ENCODE measurements at places on chromosomes 6 and 20.

DNA sequence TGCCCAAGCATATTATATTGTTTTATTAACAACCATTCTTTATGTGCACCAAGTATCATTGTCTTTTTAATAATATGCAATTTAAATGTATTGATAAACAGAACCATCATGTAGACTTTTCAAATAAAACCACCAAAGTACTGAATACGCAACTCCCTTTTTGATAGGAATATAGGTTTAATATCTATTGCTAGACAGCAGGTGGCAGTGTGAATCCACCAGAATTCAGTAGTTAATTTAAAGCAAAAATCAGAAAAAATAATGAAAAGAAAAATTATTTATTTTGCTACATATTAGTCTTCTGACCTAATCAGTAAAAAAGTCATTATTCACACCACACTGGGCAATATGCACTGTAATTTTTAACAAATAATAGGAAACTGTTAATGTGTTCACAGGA lies 143.7 kb downstream of the KLHL32 start:
- H3K27ac ChIP-seq: no peak overlapping the region
- no peaks in the 10 kb centered on the region for H3K36me3 ChIP-seq
- peak; percentile 22 for DNase-seq

DNA sequence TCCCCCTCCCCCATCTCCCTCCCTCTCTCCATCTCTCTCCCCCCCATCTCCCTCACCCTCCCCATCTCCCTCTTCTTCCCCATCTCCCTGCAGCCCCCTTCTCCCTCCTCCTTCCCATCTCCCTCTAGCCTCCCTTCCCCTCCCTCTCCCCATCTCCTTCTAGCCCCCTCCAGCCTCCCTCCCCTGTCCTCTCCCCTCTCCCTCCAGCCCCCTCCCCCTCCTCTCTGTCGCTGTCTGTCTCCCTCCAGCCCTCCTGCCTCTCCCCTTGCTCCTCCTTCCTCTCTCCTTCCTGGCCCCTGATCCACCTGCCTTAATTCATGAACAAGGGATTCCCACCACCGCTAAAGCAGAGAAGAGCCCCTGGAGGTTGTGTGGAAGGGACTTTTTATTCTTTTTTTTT lies 26.9 kb upstream of the CHMP4B start:
- no peak for DNase-seq
- H3K27ac ChIP-seq: no peak overlapping the region
- peaks cover 4% of the 10 kb centered on the region for H3K27me3 ChIP-seq
- H3K4me3 ChIP-seq: no peak overlapping the region
- H3K4me1 ChIP-seq: peaks cover 21% of the 10 kb centered on the region

DNA sequence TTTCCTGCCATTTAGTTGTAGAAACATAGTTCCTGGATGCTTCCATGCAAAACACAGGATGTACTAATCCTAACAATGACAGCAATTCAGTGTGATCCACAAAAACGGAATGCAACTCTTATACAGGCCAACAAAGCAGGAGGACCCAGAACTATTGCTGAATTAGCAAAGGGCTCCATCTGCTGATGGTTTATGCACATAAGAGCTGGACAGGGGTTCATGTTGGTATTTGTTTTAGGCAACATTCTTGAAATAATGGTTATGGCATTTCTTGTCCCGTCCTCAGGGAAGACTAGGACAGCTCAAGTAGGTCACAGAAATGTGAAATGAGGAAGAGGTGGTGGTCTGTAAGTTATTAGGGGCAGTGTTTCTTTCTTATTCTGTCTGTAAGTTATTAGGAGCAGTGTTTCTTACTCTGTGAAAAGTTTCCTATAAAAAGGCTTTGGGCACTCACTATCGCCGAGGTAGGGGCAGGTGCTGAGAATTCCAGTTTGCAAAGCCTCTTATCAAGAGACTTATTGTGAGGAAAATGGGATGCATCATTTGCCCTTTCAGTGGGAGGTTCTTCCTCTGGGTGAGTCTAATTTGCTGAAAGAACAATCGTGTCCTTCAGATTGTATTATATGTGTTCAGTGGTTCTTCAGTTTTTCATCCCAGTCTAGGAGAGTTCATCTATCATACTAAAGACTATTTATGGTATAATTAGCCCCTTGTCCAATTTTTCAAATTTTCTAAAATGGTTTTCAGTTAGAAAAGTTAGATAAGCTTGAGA lies 171.1 kb downstream of the MCHR2 start:
- H3K36me3 ChIP-seq: no peaks in the 10 kb centered on the region
- H3K4me3 ChIP-seq: peak overlapping the region; percentile 79
- H3K27ac ChIP-seq: no peak overlapping the region
- H3K27me3 ChIP-seq: peaks cover 10% of the 10 kb centered on the region

DNA sequence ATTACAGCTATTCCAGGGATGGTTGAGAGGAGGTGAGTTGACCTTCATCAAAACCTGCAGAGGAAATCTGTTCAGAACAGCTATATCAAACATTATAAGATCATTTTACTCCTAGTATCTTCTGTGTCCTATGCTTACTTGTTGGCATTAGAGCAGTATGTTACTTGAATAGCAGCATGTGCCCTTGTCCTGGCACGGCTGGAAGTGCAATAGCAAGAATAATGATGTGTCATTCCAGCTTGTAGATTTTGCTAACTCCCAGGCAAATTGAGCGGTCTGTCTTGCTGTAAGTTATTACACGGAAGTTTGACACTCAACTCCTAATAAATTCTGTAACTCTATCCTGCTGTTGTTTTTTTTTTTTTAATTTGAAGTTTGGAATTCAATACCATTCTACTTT lies 385.5 kb downstream of the TENT5A start:
- H3K4me1 ChIP-seq: no peaks in the 10 kb centered on the region
- H3K27me3 ChIP-seq: no peaks in the 10 kb centered on the region
- H3K27ac ChIP-seq: no peak overlapping the region
- DNase-seq: no peak

GRCh38 chr6:97059473-97059872 lies 134.9 kb downstream of the KLHL32 start:
- no peak for DNase-seq
- no peak overlapping the region for H3K4me3 ChIP-seq
- no peaks in the 10 kb centered on the region for H3K4me1 ChIP-seq
- peaks cover 19% of the 10 kb centered on the region for H3K27me3 ChIP-seq
- no peaks in the 10 kb centered on the region for H3K36me3 ChIP-seq

- H3K27me3 ChIP-seq: no peaks in the 10 kb centered on the region
- peaks cover 26% of the 10 kb centered on the region for H3K4me1 ChIP-seq
- H3K4me3 ChIP-seq: no peak overlapping the region
- no peaks in the 10 kb centered on the region for H3K36me3 ChIP-seq
- H3K27ac ChIP-seq: no peak overlapping the region
- no peak for DNase-seq
These were observed 457.0 kb downstream of the EPM2A start for GRCh38 chr6:145278163-145278807.

DNA sequence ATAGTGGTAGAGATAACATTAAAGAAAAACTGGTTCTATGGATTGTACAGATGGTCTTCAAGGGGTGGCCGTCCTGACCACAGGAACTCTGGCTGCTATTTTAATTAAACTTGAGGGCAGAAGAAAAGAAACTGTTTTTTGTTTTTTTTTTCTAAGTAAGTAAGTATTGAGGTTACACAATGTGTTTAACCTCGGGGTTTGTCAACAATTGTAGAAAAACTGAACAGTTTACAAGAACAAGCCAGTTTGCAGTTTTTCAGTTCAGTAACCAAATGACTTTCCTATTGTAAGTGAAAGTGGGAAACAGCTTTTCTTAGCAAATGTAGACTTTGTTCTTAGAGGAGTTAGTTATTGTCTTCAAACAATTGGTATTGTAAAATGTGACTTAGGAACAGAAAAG lies 77.0 kb downstream of the PLCB1 start:
- H3K36me3 ChIP-seq: no peaks in the 10 kb centered on the region
- DNase-seq: no peak
- H3K4me3 ChIP-seq: no peak overlapping the region

GRCh38 chr6:165091121-165091785 lies 218.2 kb downstream of the C6orf118 start:
- DNase-seq: peak; percentile 14
- peak overlapping the region; percentile 88 for H3K27ac ChIP-seq
- H3K36me3 ChIP-seq: peaks cover 38% of the 10 kb centered on the region
- H3K4me3 ChIP-seq: peak overlapping the region; percentile 29
- peaks cover 29% of the 10 kb centered on the region for H3K4me1 ChIP-seq

DNA sequence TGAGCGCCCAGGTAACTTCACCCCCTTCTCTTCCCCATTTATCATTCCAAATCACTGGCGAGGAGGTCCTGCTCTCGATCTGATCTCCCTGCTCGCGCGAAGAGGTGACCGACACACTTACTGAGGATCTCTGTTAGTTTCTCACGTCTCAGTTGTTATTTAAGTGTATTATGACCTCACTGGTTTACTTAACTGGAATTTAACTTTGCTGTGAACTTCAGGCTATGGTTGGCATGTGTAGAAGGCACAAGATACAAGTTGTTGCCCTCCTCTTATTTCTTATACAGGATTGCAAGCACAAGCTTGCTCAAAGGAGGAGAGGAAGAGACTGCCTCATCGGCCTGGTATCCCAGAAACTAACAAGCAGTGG lies 1.2 kb downstream of the RNF217 start:
- H3K27ac ChIP-seq: peak overlapping the region; percentile 88
- H3K36me3 ChIP-seq: peaks cover 17% of the 10 kb centered on the region
- H3K4me1 ChIP-seq: peaks cover 57% of the 10 kb centered on the region
- DNase-seq: no peak
- no peaks in the 10 kb centered on the region for H3K27me3 ChIP-seq

DNA sequence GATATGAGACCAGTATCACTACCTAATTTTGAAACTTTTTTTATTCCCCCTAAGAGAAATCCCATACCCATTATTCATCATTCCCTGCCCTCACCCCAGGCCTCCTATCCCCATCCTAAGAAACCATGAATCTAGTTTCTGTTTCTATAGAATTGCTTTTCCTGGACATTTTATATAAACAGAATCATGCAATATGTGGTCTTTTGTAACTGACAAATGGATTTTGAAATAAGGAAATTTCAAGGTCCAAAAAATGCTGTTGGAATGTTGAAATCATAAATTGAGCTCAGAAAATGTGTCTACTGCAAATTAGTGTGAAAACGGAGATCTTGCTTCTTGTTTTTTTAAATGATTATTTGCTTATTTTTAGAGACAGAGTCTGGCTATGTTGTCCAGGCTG lies 25.1 kb downstream of the RNF217 start:
- no peak overlapping the region for H3K27ac ChIP-seq
- no peak for DNase-seq
- H3K27me3 ChIP-seq: no peaks in the 10 kb centered on the region
- no peak overlapping the region for H3K4me3 ChIP-seq
- H3K4me1 ChIP-seq: peaks cover 62% of the 10 kb centered on the region

DNA sequence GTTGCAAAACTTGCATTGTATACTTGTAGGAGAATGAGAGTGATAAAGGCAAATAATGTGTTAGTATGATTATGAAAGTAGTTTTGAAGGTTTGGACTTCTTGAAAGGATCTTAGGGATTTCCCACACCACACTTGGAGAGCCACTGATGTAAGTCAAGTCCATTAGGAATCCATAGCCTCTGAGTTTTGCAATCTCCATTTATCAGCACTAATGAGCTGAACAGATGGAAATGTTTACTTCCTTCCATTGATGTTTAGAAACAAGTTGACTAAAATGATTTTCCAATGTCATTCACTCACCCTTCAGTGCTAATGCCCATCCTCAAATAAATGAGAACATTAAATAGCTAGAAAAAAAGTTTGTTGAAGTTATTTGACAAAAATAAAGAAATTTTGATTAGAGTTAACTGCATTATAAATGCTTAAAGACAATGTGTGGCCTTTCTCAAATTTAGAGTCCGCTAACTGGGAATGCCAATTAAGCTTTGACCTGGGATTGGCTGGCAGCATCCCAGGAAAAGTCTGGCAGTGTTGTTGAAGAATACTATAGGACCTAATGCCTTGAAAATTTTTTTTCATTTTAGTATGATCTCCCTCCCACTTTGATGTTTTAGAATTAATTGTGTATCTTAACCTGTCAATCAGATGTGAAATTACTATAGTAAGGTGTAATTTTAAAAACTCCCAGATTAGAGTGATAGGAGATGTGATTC lies 68.0 kb downstream of the SLC35F1 start:
- H3K4me1 ChIP-seq: peaks cover 6% of the 10 kb centered on the region
- H3K27ac ChIP-seq: no peak overlapping the region
- peaks cover 5% of the 10 kb centered on the region for H3K27me3 ChIP-seq
- no peak overlapping the region for H3K4me3 ChIP-seq
- DNase-seq: no peak

DNA sequence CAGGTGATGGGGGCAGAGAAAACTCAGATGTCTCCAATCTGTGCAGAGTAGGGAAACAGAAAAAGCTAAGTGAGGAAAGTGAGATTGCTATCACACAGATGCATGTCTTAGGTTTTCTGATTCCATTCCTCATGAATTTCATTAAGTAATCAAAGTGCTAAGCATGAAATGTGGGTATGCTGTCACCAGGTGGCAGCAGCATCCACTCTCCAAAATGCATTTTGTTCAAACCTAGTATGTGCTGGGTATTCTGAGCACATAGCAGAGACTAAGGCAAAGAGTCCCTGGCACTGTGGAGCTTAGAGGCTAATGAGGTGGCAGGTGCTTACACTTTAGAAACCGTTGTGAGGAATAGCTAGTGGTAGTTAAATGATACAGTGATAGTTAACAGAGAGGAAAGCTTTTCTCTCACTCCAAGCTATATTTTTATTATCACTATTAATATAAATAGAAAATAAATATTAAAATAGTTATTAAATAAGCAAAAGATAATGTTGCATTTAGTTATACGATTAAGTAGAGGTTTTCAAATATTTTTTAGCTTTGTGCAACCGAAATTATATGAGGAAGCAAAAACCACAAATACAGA lies 179.5 kb downstream of the CDH26 start:
- H3K27ac ChIP-seq: no peak overlapping the region
- H3K27me3 ChIP-seq: peaks cover 3% of the 10 kb centered on the region
- no peaks in the 10 kb centered on the region for H3K36me3 ChIP-seq
- no peak overlapping the region for H3K4me3 ChIP-seq

GRCh38 chr20:6410721-6411120 lies 287.9 kb upstream of the FERMT1 start:
- H3K4me3 ChIP-seq: no peak overlapping the region
- DNase-seq: no peak
- no peaks in the 10 kb centered on the region for H3K4me1 ChIP-seq
- no peak overlapping the region for H3K27ac ChIP-seq

DNA sequence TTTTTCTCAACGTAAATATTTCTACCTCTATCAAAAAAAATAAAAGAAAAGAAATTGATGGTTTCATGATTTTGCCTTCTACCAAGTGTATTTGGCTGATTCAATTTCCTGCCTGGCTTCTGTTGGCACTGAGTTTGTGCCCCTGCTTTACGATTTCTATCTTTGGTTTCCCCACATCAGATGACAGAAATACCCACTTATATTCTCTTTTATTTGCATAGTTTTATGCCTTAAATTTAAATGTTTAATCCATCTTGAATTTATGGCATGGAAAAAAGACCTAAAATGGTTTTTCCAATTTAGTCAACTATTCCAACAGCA lies 34.3 kb downstream of the RNF24 start:
- no peak for DNase-seq
- H3K27me3 ChIP-seq: no peaks in the 10 kb centered on the region
- peak overlapping the region; percentile 72 for H3K27ac ChIP-seq

- no peak overlapping the region for H3K27ac ChIP-seq
- H3K4me3 ChIP-seq: no peak overlapping the region
- H3K36me3 ChIP-seq: peaks cover 10% of the 10 kb centered on the region
These were observed 40.3 kb upstream of the PPP1R3G start for GRCh38 chr6:5044866-5045265.

GRCh38 chr6:158825951-158826306 lies 6.8 kb upstream of the EZR start:
- H3K4me1 ChIP-seq: peaks cover 15% of the 10 kb centered on the region
- peak overlapping the region; percentile 31 for H3K27ac ChIP-seq
- no peak for DNase-seq
- peaks cover 20% of the 10 kb centered on the region for H3K27me3 ChIP-seq
- no peak overlapping the region for H3K4me3 ChIP-seq

GRCh38 chr6:136955123-136955522 lies 33.0 kb downstream of the SLC35D3 start:
- H3K27ac ChIP-seq: no peak overlapping the region
- H3K27me3 ChIP-seq: peaks cover 17% of the 10 kb centered on the region
- H3K4me3 ChIP-seq: no peak overlapping the region
- no peaks in the 10 kb centered on the region for H3K36me3 ChIP-seq
- H3K4me1 ChIP-seq: peaks cover 28% of the 10 kb centered on the region

All from nephron progenitor cell (in vitro differentiated cells).